CD4-positive, alpha-beta T cell treated with Interferon alpha-2 for 1 hour (primary cell): ENCODE measurements at places on chromosomes 6 and 20.

DNA sequence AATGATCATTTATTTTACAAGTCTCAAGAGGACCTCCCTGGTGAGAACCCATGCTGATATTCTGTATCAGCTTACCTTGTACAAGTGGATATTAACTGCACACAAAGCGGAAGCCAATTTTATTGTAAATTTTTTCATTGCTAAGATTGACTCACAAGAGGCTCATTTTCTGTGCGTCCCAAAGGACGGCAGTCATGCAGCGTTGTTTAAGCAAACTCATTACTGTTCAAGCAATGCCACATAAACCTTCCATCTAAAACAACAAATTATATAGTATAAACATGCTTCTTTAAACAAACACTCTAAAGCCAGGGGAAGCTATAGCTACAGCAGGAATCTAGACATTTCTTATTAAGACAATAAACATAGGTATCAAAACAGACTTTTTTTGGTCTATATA is 575.3 kb downstream of the FRK start:
- DNase-seq, result no peak

DNA sequence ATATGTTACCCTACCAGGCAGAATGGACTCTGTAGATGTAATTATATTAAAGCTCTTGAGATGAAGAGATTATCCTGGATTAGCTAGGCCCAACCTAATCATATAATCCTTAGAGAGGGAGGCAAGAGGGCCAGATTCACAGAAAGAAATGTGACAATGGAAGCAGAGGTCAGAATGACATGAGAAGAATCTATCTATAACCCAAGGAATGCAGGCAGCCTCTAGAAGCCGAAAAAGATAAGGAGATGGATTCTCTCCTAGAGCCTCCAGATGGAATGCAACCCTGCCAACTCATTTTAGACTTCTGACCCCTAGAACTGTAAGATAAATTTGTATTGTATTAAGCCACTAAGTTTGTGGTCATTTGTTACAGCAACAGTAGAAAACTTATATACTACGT is 12.3 kb downstream of the PXT1 start:
- DNase-seq, result no peak

- DNase-seq, result no peak
These were observed 33.6 kb downstream of the HM13 start for GRCh38 chr20:31547720-31548298.

- no peak for DNase-seq
These were observed 114.6 kb downstream of the JPH2 start for GRCh38 chr20:44072384-44072783.

- DNase-seq, result no peak
These were observed 49.7 kb upstream of the PHACTR1 start for GRCh38 chr6:12666886-12667285.

DNA sequence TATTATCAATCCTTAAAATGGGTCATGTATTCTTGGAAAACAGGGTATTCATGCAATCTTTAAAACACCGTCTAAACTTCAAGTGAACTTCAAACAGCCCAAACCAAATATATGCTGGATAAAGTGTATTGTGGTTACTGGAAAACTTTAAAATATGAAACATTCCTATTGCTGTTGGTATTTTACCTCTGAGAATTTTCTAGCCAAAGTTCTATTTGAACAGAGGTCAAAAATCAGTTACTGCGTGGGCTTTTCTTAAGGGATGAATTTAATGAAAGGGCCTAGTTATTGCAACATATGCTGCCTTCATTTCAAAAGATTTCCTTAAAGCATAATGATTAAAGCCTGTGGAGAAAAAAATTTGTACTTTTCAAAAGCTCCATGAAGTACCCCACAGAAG is 436.0 kb downstream of the PLCB1 start:
- no peak for DNase-seq

- no peak for DNase-seq
These were observed 4.1 kb upstream of the GFOD1 start for GRCh38 chr6:13491538-13491937.

DNA sequence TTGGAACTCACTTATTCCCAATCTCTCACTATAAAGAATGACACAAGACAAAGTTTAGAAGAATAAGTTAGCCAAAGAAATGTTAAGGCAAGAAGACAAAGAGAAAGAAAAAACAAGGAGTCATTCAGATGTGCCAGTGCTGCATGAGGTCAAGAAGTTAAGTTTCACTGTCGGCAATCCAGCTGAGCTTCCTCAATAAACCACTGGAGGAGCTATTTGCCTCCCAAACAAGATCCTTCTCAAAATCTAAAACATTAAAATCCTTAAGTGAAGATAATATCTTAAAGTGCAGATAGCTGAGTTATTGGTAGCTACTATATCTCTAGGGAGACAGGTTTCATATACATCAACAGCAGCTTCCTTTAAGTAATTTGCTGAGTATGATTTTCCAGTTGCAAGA is 512.3 kb downstream of the HDGFL1 start:
- DNase-seq, result no peak

DNA sequence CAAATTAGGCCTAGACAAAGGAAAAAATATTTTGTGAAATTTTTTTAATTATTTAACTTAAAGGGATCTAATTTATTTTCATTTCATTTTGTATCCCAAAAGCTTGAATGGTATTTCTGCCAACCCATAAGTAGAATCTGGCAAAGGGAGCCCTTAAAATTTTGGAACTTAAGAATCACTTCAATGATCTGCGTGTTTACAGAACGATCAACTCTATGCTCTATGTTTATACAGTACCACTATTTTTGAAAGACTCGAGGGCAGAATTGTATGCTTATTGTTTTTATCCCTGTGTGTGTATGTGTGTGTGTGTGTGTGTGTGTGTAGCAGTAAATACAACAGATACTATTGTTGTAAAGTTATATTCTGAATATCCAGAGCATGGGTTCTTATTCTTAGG is 39.2 kb downstream of the METTL24 start:
- DNase-seq, result no peak

DNA sequence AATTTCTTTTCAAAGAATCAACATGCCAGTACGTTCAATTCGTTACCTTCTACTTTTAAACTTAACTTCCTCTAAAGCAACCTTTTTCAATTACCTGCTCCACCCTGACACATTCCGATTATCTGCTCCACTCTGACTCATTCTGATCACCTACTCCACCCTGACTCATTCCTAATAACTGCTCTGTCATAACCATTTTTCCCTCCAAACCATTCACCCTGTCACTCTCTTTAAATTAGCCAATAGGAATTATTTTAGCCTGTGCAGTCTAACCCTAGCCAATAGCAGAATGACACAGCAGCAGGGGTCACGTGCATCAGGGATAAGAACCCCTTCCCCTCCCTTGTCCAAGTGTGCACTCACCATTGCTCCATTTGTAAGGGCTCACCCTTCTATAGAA is 557.4 kb upstream of the EYS start:
- DNase-seq, result no peak

GRCh38 chr6:14549871-14550270 is 432.3 kb downstream of the CD83 start:
- DNase-seq, result no peak

DNA sequence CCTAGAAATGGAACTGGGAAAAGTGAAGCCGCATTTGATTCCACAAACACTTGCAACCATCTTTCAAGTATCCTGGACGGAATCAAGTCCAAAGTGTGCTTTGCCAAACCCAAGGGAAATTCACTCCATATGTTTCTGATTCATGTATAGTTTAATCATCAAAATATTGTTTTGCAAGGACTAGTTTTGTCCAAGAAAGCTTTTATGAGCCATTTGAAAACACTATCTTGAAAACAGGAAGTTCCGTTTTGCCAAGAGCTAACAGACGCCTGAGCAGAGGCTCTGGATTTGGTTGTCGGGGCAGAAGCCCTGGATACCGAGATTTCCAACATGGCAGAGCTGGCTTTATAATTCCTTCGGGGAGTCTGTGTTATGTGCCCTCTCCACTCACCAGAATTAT is 251.1 kb downstream of the PHACTR1 start:
- no peak for DNase-seq

DNA sequence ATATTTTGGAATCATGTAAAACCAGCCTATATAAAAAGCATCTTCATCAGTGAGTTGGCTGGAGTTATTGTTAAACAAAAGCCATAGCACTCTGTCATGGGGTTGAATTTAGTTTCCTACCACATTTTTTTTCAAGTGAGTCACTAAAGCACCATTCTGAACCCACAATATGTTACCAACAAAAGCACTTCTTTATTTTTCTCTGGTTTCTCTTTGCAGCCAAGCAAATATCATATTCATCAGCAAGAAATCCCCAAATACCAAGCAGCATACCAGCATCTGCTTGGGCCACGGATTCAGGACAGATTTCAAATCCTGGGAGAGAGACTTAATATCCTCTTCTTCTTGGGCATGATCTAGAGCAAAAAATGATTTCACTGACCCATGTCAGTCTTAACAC is 441.4 kb downstream of the BCKDHB start:
- DNase-seq, result no peak

- DNase-seq, result no peak
These were observed 17.2 kb downstream of the STK35 start for GRCh38 chr20:2118783-2119182.

- DNase-seq, result no peak
These were observed 216.3 kb upstream of the MAN1A1 start for GRCh38 chr6:119565893-119566292.

GRCh38 chr6:151482290-151482689 is 11.5 kb upstream of the CCDC170 start:
- DNase-seq, result peak; percentile 50

GRCh38 chr6:26400626-26401025 is 1.4 kb upstream of the BTN3A1 start:
- DNase-seq, result no peak

- no peak for DNase-seq
These were observed 10.1 kb upstream of the FKBP5 start for GRCh38 chr6:35698858-35699257.

DNA sequence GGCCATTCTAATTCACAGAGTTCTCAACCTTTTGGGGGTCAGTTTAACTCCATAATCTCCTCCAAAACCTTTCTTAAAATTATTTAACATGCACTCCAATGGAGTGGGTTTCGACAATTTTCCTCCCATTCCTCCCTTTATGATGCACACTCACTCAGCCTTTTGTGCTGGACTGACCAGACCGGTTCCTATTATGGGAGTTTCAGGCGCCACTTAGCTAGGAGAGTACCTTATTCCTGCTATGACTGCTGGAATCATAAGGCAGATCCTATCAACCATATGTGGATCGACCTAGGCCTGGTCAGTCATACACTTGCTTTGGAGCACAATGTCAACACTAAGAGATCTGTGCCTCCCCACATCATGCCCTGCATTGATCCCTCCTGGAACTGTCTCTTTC is 63.9 kb upstream of the MOCS1 start:
- DNase-seq, result no peak

- DNase-seq, result peak; percentile 40
These were observed 5.9 kb downstream of the TMEM239 start for GRCh38 chr20:2822073-2822472.

- no peak for DNase-seq
These were observed 20.1 kb downstream of the RNASET2 start for GRCh38 chr6:166936079-166936787.

- DNase-seq, result no peak
These were observed 77.8 kb downstream of the ARHGAP18 start for GRCh38 chr6:129632172-129632613.

DNA sequence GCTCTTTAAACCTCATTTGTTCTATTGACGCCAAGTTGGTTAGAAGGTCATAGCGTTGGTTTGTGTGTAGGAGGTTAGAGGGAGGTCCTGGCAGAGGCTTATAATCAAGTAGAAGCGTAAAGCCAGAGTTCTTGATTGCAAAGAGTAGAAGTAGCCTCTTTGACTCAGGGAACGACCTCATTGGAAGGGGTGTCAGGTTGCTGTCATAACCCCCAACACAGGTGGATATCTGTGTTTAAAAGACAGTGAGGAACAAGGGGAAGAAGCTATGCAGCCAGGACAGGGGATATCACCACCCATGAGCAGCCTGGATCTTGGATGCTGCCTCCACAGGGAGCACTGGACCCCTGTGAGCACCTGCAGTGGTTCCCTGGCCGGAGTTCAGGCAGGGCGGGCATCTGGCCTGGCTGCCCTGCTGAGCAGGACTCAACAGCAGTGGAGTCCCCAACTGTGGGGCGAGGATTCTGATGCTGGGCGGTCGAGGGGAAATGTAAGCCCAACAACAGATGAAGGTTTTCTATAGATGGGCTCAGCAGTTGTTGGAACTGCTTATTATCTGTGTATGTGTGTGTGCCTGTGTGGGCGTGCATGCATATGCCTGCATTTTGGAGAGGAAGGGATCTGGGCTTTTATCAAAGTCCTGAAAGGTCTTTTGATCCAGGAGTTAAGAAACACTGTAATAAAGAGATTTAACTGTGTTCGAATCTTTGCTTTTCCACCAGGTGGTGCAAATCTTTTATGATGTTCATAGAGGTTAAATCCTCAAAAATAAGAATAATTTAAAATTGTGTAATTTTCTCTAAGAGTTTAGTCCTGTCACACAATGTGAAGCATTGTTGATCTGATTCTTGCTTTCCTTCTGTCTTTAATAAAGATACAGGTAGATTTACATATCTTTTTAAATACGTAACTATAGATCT is 27.7 kb downstream of the HIVEP1 start:
- DNase-seq, result no peak

- DNase-seq, result no peak
These were observed 4.4 kb upstream of the GLP1R start for GRCh38 chr6:39044181-39044580.

- no peak for DNase-seq
These were observed 231.2 kb downstream of the ANKRD60 start for GRCh38 chr20:57996936-57997890.

DNA sequence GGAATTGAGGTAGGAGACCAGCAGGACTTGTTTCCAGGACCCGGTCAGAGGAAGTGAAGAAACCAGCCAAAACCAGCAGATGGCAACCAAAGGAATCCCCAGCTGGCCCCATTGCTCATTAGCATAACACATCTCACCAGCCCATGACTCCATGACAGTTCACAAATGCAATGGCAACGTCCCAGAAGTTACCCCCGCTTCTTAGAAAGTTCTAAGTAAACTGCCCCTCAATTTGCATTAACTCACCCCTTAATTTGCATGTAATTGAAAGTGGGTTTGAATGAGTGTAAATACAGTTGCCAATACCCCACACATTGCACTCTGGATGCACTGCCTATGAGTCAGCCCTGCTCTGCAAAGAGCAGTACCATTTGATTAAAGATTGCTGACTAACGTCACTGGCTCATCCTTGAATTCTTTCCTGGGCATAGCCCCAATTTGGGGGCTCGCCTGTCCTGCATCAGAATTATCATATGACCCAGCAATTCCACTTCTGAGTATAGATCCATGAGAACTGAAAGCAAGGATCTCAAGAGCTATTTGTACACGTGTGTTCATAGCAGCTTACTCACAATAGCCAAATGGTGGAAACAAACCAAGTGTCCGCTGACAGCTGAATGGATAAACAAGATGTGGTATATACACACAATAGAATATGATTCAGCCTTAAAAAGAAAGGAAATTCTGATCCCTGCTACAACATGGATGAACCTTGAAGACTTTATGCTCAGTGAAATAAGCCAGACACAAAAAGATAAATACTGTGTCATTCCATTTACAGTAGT is 36.4 kb downstream of the MYLK4 start:
- no peak for DNase-seq

GRCh38 chr6:44054721-44055559 is 72.3 kb downstream of the MRPL14 start:
- DNase-seq, result no peak

- no peak for DNase-seq
These were observed 70.0 kb upstream of the FYN start for GRCh38 chr6:111943266-111943665.

GRCh38 chr6:149488815-149489214 is 4.0 kb upstream of the ZC3H12D start:
- peak; percentile 68 for DNase-seq

GRCh38 chr6:39507331-39507998 is 185.0 kb upstream of the KCNK16 start:
- no peak for DNase-seq

GRCh38 chr6:52538901-52539354 is 37.9 kb downstream of the TRAM2 start:
- DNase-seq, result no peak
